ENCODE measurements at places on chromosomes 7 and 10.
A peak's percentile ranks its signal among the peaks of the same experiment; 100 is the strongest.

DNA sequence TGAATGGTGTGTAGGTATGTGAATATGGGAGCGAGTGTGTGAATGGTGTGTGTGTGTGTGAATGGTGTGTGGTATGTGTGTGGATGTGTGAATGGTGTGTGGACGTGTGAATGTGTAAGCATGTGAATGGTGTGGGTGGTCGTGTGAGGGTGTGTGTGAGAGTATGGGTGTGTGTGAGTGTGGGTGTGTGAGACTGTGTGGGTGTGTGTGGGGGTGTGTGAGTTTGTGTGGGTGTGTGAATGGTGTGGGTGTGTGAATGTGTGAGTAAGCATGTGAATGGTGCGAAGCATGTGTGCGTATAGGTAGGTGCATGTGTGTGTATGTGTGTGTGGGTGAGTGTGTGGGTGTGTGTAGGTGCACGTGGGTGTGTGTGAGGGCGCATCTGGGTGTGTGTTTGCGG lies 160.7 kb upstream of the COBL start:
- no peak for DNase-seq

DNA sequence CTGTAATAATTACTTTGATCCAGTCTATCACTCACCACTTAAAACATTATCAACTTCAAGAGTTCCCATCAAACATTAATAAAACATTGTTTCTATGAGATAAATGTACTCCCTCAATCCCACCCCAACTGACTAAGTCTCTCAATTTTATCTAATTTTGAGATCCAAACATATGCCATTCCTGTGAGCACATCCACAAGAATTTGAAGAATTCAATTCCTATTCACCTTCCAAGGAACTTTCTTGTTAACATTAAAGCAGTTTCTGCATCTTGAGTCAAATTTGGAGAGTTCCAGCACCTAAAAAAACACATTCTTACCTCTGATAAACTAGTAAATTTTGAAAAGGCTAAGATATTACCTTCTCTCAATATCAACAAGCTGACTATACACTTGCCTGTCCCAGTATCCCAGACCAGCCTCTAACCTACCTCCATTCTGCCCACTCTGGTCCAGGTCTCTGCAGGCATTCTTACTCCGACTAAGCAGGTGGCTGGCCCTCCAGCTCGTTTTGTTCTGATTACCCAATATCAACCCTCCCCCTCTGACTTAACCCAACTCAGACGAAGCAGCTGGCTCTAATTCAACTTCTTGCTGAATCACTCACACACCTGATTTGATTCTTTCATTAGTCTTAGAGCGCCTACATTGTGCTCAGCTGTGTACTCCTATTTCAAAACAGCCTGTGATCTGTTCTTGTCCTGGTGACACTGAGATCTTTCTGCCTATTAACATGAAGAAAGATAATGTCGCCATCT lies 275.2 kb downstream of the IPMK start:
- DNase-seq: no peak

DNA sequence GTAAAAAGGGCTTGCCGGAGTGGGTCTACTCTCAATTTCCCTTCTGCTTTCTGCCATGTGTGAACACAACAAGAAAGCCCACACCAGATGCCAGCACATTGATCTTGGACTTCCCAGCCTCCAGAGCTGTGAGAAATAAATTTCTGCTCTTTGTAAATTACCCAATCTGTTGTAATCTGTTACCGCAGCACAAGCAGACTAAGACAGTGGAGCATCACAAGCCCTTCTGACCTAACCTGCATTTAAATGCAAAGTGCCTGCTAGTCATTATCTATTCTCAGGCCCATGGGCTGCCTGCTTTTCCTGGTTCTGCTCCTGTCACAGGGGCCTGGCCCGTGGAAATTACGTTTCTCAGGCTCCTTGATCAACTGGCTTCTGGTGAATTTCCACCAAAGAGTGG lies 199.3 kb upstream of the AUTS2 start:
- no peak for DNase-seq

- DNase-seq: peak; percentile 33
Measured at GRCh38 chr7:105678811-105679495, 97.7 kb upstream of the EFCAB10 start.

DNA sequence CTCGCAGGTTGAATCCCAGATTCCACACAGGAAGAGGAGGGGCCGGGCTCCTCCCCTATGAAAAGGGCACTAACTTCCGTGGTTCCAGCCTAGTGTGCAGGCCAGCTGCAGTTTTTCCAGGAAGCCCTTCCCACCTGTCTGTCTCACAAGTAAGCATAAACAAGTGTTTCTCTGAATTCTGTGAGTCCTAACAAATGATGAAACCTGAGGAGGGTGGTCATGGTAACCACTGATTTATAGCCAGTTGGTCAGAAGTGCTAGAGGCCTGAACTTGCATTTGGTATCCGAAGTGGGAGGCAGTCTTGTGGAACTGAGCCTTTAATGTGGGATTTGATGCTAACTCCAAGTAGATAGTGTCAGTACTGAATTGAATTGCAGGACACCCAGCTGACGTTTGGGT lies 54.7 kb upstream of the STEAP4 start:
- no peak for DNase-seq

GRCh38 chr10:26571655-26572054 lies 125.8 kb upstream of the PDSS1 start:
- no peak for DNase-seq

- DNase-seq: peak; percentile 30
Measured at GRCh38 chr10:69800109-69800508, 1.6 kb upstream of the COL13A1 start.

Measured in midbrain (tissue), 1 donor.